GM13976 (cell line): ENCODE measurements at places on chromosomes 3 and 15.

- DNase-seq: no peak
Observed at GRCh38 chr3:40915346-40915865, 283.9 kb upstream of the CTNNB1 start.

- DNase-seq: no peak
Observed at GRCh38 chr3:16066545-16066944, 107.9 kb upstream of the GALNT15 start.

GRCh38 chr15:61474796-61475195 lies 245.7 kb upstream of the RORA start:
- no peak for DNase-seq

DNA sequence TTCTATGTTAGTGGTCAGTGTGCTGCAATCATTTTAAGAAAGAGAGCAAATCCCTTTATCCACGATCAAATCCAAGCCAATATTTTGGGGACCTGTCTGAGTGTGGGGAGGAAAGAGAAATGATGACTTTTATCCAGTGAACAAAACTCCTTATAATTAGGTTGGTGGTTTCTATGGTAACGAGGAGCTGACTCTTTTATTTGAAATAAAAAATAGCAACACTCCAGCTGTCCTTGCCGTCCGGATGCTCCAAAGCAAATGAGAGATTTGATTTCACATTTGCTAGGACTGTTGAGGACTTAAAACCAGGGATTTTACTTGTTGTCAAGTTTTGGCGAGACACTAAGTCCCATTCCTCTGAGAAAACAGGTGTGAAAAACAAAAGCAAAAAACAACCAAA lies 154.0 kb upstream of the PRICKLE2 start:
- no peak for DNase-seq

GRCh38 chr15:48962662-48963523 lies 826 bp downstream of the SHC4 start:
- peak; percentile 32 for DNase-seq
